WTC11 (cell line): ENCODE measurements at places on chromosomes 6 and 20.

GRCh38 chr6:75344021-75344420, 59.4 kb upstream of the TMEM30A start:
- no peak for DNase-seq

- DNase-seq, result no peak
Observed at GRCh38 chr6:13766201-13766634, 48.1 kb downstream of the MCUR1 start.

DNA sequence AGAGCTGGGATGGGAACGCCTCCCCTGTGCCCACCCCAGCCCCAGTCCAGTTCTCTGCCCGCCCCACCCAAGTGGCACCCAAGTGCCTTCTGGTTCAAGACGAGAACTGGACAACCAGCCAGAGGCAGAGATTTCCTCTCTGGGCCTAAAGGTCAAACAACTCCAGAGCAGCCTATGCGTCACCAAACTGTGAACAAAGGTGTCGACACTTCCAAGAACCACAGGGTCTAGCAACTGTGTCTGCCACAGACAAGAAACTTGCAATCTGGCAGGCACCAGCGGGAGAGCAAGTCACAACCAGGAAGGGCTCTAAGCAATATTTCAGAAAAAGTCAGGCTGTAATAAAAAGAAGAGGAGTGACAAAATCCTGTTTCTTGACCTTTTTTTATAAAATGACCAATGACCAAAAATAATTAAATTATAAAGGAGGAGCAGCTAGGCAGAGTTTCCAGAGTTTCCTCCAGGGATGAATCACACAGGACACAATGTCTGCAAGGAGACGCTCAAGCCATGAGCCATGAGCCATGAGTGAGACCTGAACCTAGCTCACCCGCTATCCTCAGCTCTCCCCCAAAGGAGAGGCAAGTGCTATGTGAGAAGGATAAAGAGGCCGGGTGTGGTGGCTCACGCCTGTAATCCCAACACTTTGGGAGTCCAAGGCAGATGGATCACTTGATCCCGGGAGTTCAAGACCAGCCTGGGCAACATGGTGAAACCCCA, 11.1 kb downstream of the EDEM2 start:
- no peak for DNase-seq

DNA sequence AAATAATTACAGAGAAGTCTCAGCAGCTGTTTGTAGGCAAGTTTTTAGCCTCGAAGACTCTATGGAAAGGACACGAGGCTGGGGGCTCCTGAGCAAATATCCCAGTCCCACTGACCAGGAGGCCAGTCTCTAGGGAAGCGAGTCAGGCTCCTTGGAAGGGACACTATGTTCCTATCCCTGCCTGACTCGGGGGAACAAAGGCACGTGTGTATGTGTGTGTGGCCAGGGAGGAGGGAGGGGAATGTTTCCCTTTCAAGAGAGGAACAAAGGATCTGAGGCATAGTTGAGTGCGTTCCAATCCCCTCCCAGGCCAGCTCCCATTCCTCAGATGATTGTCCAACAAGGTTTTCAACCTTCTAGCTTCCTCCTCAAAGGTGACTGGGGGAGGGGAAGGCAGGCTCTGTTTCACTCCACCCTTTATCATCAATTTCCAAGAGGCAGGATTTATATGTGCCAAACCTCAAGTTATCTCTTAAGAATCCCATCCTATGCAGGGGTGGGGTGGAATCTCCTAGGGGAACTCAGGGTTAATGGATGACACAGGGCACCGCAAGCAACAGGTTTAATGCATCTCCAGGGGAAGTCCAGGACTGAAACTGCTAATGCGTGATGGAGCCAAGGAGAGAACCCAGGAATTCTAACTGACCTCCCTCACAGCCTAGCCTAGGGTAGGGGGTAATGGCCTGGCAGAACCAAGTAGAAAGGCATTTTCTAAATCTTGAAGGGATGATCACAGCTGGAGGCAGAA, 9.9 kb downstream of the BCL2L1 start:
- peak; percentile 57 for DNase-seq

- DNase-seq, result no peak
Observed at GRCh38 chr20:8434326-8434876, 302.3 kb downstream of the PLCB1 start.

DNA sequence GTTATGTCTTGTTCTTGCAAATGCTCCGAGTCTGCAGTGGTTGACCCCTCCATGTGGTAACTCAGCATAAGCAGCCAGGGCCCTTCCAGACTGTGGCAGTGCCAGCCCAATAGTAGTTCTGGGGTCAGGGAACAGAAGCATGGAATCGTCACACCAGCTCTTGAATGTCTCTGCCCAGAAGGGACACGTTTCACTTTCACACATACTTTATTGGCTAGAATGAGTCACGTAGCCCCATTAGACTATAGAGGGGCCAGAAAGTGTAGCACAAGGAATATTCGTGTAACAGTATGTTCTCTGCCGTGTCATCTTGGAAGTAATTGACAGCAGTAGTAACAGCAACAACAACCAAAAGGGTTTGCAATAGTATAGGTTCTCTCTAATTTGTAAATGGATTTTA, 254.7 kb downstream of the FARS2 start:
- DNase-seq, result no peak

DNA sequence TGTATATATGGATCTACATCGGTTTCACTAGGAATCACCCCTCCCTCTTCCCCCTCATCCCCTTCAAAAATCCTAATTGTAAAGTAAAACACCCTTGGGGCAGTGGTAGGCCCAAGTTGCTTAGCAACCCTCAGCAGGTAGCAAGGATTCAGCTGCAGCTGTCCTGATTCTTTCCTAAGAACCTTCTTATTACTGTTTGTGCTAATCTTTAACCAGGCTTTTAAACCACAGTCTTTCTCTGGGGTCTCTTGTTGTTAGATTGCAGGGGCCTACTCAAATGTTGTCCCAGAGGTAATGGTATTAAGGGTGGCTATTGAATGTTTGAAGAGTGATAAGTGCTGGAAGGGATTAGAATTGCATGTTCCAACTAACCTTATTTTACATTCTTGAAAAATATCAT, 46.4 kb downstream of the PRL start:
- DNase-seq, result peak; percentile 53

- DNase-seq, result no peak
Observed at GRCh38 chr6:117311726-117312125, 46.4 kb downstream of the VGLL2 start.

DNA sequence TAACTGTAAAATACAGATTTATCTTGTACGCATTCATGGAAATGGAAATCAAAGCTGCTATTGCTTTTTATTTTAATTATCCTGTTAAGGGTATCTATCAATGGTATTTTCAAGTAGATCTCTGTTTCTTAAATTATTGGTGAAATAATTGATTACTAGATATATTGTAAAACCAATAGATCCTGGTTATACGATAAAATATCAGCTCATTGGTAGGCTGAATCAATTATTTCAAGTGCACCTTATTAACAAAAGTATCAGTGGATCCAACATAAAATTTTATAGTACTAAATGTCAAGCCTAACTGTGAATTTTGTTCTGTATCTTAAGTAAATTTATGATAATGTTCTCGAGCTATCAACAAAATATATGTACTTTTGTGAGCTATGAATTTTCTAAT, 21.8 kb downstream of the PARD6B start:
- no peak for DNase-seq
